ENCODE measurements at places on chromosomes 2 and 18. TPM values are rescaled to one million over a fixed set of nuclear protein-coding genes. Genes with fewer than 3 reads are reported as not detected.
A peak's percentile ranks its signal among the peaks of the same experiment; 100 is the strongest.

Gene IL1RL2
- polyA plus RNA-seq, result 0.95 TPM

- DNase-seq, result no peak
Observed at GRCh38 chr2:24382363-24383073, 22.2 kb upstream of the ITSN2 start.

DNA sequence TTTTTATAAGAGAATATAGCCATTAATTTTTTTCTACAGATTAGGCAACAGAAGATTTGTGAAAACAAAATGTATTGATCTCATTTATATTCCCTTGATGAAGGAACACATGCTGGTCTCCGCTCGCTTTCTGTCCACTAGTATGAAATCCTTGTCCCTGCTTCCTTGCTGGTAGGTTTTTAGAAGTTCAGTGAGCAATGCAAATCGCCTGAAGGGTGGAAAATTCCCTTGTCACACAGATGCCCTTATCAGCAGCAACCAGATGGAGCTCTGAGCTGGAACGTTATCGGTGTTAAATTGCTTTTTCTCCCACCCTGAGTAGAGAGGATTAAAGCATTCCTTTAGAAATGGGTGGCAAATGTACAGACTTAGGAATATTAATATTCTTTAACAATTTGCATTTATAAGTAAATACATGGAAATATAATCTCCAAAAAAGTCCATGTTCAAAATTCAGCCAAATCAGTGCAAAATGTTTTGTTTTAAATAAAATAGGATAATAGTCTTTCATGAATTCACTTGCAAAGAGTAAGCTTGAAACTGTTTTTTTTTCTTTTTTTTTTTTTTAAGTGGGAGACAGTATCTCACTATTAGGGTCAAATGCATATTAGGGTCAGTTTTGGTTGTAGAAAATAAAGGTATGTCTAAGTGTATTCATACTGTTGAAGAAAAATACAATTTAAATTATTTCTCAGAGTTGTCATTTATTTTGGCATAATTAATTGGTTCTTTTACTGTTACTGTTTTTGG lies 164.0 kb upstream of the MYO3B start:
- no peak for DNase-seq

- no peak for DNase-seq
Observed at GRCh38 chr2:100561191-100561590, 1.6 kb upstream of the PDCL3 start.

Gene UGT1A10
- polyA plus RNA-seq, result not detected

Gene OTX1
- polyA plus RNA-seq, result not detected

- peak; percentile 18 for DNase-seq
Observed at GRCh38 chr18:37900326-37900725, 334.7 kb upstream of the CELF4 start.

DNA sequence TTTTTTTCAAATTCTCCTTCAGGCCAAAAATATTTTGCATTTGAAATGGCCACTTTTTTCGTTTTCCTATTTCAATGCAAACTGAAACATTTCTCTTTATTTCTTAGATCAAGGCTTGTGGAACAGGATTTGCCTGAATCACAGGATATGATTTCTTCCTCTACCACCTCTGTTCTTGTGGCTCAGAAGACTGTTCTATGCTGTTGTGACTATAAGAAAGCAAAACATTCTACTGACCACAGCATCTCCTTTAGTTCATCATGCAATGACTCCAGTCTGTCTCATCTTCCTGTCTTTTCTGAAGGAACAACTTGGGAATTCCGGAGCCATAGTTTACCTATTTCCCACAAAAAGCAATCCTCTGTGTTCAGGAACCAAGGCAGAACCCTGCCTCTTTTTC lies 16.2 kb upstream of the ZNF512 start:
- DNase-seq, result no peak

- no peak for DNase-seq
Observed at GRCh38 chr2:190216829-190217228, 102.8 kb downstream of the HIBCH start.

DNA sequence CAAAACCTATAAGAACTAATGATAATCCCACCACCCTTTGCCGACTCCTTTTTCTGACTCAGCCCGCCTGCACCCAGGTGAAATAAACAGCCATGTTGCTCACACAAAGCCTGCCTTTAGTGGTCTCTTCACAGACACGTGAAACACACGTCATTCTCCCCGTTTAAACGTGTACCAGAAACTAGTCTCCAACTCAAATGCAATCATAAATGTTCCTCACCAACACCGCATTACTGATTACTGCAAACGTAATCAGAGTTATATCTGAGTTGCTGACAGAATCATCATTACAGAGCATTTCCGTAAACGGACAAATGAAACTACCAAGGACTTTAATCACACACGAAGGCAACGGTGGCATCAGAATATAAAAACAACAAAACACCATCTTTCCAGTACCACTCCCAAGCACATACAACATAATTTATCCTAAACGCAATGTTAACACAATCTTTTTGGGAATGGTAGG lies 1.9 kb downstream of the CLK1 start:
- DNase-seq, result peak; percentile 58

- DNase-seq, result no peak
Observed at GRCh38 chr2:191686066-191686465, 8.1 kb downstream of the NABP1 start.

DNA sequence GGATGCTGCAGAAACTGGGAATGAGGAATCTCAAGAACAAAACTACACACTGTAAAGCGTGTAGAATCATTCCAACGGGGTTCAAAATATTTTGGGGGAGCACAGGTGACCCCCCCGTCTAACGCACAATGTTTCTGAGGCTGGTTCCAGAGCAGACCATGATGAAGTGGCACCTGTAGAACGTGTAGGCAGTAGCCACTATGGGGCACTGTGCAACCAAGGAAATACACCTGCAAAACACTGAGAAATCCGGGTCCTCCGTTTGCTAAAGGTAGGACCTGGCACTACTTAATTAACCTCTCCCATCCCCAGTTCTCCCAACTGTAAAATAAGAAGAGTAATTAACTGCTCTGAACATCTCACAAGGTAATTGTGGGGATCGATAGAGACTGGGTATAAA lies 22.6 kb downstream of the ST6GAL2 start:
- DNase-seq, result no peak

- DNase-seq, result no peak
Observed at GRCh38 chr2:220341014-220341413, 713.6 kb downstream of the SLC4A3 start.

GRCh38 chr2:171081649-171082111 lies 79.0 kb downstream of the TLK1 start:
- no peak for DNase-seq

Gene OSBPL6
- polyA plus RNA-seq, result 5.5 TPM

Gene LYPD1
- 126 TPM for polyA plus RNA-seq

GRCh38 chr2:27954771-27955383 lies 64.3 kb downstream of the BABAM2 start:
- peak; percentile 21 for DNase-seq

Gene PCARE
- 0.31 TPM for polyA plus RNA-seq

GRCh38 chr2:121017396-121017795 lies 267.6 kb downstream of the TFCP2L1 start:
- DNase-seq, result no peak

- no peak for DNase-seq
Observed at GRCh38 chr2:29733965-29734364, 187.4 kb downstream of the ALK start.

GRCh38 chr18:78884502-78884901 lies 95.1 kb upstream of the SALL3 start:
- DNase-seq, result no peak

GRCh38 chr2:47274054-47274782 lies 119.1 kb upstream of the STPG4 start:
- DNase-seq, result no peak

DNA sequence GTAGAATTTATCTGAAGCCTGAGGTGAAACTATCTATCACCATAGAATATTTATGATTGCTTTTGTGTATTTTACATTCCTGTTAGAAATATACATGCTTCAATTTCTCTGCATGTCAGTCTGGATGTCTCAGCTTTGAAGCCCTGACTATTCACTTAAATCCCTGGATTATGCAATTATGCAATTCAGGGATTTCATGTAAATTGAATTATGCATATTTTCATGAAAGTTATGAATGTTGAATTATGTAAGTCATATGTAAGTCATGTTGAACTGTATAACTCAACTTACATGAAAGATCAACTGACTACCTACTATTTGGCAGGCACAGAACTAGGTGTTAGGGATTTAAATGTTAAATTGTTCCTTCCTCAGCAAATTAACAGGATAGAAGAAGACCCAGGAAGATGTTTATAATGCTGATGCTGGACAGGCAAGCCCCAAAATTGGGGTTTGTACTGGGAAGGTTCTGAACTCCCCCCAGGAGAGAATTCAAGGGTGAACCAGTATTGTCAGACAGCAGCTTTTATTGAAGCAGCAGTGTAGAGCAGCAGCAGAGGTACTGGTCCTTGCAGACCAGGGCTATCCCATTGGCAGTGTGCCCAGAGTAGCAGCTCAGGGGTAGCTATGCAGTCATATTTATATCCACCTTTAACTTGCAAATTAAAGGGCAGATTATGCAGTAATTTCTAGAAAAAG lies 236.5 kb downstream of the ZNF804A start:
- DNase-seq, result no peak

DNA sequence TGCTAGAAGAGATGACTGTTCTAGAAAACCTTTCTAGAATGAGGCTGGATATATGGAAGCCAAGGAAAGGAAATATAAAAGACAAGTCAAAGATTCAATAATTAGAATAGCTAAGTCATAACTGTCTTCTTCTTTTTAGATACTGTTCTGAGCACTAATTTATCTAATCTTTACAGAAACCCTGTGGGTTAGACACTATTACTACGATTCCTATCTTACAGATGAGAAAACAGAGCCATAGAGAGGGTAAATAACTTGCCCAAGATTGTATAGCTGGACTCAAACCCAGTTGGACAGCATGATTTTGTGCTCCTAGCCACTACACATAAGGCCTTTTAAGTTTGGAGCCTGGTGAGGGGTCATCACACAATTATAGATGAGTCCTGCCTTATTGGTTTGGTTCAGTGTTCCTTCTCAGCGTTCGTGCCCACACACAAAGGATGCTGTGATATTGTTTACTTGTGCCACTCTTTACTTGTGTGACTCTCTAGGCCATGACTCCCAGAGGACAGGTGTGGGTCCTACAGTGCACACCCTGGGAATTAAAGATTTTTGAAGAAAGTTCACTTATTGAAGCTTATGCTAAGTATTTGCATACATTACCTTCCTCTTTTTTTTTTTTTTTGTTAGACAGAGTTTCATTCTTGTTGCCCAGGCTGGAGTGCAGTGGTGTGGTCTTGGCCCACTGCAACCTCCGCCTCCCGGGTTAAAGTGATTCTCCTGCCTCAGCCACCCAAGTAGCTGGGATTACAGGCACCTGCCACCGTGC lies 153.7 kb downstream of the PRKCE start:
- DNase-seq, result no peak

Gene NT5DC4
- polyA plus RNA-seq, result 0.13 TPM

- no peak for DNase-seq
Observed at GRCh38 chr2:14982790-14983189, 350.3 kb downstream of the LRATD1 start.

DNA sequence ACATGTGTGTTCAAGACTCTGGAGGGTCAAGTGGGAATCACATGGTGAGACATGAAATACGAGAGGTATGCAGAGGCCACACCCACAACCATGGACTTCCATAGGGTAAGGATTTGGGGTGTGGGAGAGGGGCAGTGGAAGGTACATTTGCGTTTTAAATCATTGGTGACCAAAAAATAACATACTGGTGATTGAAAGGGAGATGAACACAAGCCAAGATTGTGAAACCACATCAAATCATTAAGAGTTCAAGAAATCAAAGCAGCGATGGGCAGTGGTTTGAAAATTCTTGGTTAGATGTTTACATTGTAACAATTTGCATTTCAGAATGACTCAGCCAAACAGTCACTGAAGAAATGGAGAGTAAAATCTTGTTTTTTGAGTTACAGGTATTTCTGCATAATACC lies 1.9 kb upstream of the CABYR start:
- DNase-seq, result no peak

GRCh38 chr2:70118798-70119454 lies 31.6 kb downstream of the PCBP1 start:
- DNase-seq, result no peak

- no peak for DNase-seq
Observed at GRCh38 chr2:29789911-29790485, 131.4 kb downstream of the ALK start.

GRCh38 chr2:191012845-191013681 lies 908 bp downstream of the STAT1 start:
- DNase-seq, result no peak

- DNase-seq, result no peak
Observed at GRCh38 chr2:61229936-61230335, 67.9 kb downstream of the C2orf74 start.

Data from left renal cortex interstitium (tissue), 4 donors.